ENCODE measurements at places on chromosomes 4 and X. TPM values are rescaled to one million over a fixed set of nuclear protein-coding genes. Genes with fewer than 3 reads are reported as not detected.

The MOSPD2 gene
- 30.2 TPM for total RNA-seq

The CSAG2 gene
- total RNA-seq, result not detected

The DGAT2L6 gene
- total RNA-seq, result not detected

The SMIM31 gene
- not detected for total RNA-seq

The MEPE gene
- total RNA-seq, result not detected

The RNF128 gene
- not detected for total RNA-seq

The CACNA1F gene
- total RNA-seq, result 0.98 TPM

DNA sequence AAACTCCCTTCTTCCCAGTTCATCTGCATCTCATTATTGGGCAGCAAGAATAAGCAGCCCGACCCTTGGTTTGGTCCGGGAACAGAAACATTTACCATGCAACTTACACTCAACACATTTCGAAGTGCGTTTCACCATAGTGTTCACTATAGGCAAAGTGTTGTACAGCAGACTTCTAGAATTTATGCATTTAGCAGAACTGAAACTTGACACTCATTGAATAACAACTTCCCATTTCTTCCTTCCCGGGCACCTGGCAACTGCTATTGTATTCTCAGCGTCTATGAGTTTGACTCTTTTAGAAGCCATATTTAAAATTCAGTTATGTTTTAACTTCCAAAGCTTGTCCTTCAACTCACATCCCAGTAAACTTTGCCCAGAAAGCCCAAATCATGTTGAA is 840.6 kb downstream of the NLGN4X start:
- no peaks in the 10 kb centered on the region for H3K4me1 ChIP-seq
- no peaks in the 10 kb centered on the region for H3K36me3 ChIP-seq
- no peak overlapping the region for H3K27ac ChIP-seq
- no peak for DNase-seq

DNA sequence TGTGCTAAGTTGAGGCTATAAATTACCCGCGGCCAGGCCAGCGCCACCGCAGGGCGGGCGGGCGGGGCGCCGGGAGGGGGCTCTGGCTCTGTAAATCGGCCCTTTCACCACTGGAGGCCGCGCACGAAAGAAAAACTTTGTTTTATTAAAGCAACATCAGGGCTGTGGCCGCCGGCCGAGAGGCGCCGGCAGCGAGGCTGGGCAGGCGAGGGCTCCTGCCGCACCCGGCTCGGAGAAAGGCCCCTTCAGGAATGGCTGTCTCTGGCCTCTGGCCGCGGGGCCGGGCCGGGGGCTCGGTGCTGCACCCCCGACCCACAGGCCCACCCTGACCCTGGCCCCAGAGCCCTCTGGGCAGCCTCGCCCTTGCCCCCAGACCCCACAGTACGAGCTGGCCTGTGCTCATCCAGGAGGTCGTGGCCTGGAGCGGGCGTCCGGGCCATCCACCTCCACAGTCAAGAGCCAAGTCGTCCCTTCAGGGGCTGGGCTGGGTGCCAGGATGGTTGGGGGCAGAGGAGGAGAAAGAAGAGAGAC is 29.5 kb upstream of the FGFR3 start:
- H3K27ac ChIP-seq, result no peak overlapping the region
- DNase-seq, result peak; percentile 31
- no peak overlapping the region for H3K4me3 ChIP-seq
- H3K36me3 ChIP-seq, result no peaks in the 10 kb centered on the region
- peaks cover 15% of the 10 kb centered on the region for H3K4me1 ChIP-seq

GRCh38 chrX:112341598-112341997 is 259.0 kb upstream of the TRPC5 start:
- no peaks in the 10 kb centered on the region for H3K4me1 ChIP-seq
- H3K4me3 ChIP-seq, result no peak overlapping the region

GRCh38 chrX:9466736-9467135 is 1.9 kb downstream of the TBL1X start:
- DNase-seq, result no peak
- H3K27me3 ChIP-seq, result no peaks in the 10 kb centered on the region
- H3K4me3 ChIP-seq, result peak overlapping the region; percentile 65
- peak overlapping the region; percentile 95 for H3K27ac ChIP-seq
- no peaks in the 10 kb centered on the region for H3K36me3 ChIP-seq

DNA sequence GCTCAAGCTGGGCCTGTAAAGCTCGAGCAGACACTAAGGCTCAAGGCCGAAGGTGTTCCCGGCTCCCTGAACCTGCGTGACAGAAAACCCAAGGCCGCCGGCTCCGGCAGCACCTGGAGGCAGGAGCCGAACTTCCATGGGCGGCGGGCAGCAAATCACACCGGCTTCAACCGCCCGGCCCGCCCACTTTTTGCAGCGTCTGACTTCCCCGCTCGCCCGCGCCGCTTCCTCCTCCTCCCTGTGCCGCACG is 940 bp upstream of the NSD2 start:
- peak; percentile 77 for DNase-seq
- no peaks in the 10 kb centered on the region for H3K4me1 ChIP-seq
- H3K36me3 ChIP-seq, result no peaks in the 10 kb centered on the region
- H3K4me3 ChIP-seq, result peak overlapping the region; percentile 45

DNA sequence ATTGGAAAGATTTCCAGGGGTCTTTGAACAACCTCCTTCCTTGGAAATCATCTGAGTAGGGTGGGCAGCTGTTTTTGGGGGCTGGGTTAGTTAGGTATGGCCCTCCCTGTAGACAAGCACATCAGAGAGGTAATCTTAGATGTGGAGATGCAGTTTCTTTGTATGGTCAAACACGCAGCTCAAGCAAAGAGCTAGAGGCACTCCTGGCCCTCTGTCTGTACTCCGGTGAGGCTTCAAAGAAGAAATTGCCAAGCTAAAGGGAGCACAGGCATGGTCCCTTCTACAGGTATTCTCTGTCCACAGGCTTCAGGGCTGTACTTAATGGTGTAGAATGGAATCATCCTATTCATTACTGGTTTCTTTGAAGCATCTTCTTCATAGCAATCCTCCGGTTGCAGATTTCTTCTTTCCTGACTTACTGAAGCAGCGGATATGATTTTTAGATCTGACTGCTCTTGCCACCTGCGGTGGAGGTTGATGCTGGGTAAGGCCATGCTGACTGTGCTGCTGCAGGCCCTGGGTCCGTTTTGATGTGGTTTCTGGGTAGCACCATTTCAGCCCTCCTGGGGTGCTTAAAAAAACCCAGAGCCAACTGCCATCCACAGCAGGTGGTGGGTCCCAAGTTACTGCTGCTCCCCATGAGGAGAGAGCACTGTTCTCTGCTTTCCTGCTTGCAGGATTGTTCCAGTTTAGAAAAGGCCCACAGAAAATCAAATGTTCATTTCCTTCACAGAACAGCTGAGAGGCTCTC is 318.9 kb upstream of the GATB start:
- H3K4me3 ChIP-seq, result no peak overlapping the region
- no peak overlapping the region for H3K27ac ChIP-seq
- no peaks in the 10 kb centered on the region for H3K36me3 ChIP-seq
- H3K27me3 ChIP-seq, result no peaks in the 10 kb centered on the region
- no peak for DNase-seq

DNA sequence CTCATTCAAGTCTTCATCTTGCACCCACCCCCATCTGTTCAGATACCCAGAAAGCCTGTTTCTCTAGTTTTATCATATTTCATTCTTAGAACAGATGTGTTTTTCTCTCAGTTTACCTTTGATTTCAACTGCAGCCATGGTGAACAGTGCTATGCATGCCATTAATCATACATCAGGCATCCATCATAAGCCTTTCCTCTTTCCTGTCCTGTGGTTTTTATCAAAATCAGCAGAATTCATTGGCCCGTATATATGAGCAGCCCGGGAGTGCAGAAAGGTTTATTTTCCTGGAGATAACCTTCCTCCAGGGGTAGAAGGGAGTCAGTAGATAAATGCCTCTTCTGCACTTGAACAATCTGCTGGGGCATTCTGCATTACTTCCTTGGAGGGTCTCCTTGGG is 65.7 kb downstream of the IL21 start:
- H3K4me1 ChIP-seq, result no peaks in the 10 kb centered on the region
- H3K4me3 ChIP-seq, result no peak overlapping the region
- no peak for DNase-seq

GRCh38 chr4:57078685-57079521 is 31.3 kb downstream of the IGFBP7 start:
- H3K36me3 ChIP-seq, result no peaks in the 10 kb centered on the region
- H3K4me1 ChIP-seq, result peaks cover 12% of the 10 kb centered on the region
- DNase-seq, result no peak
- H3K27ac ChIP-seq, result peak overlapping the region; percentile 79
- H3K4me3 ChIP-seq, result no peak overlapping the region
- H3K27me3 ChIP-seq, result no peaks in the 10 kb centered on the region

DNA sequence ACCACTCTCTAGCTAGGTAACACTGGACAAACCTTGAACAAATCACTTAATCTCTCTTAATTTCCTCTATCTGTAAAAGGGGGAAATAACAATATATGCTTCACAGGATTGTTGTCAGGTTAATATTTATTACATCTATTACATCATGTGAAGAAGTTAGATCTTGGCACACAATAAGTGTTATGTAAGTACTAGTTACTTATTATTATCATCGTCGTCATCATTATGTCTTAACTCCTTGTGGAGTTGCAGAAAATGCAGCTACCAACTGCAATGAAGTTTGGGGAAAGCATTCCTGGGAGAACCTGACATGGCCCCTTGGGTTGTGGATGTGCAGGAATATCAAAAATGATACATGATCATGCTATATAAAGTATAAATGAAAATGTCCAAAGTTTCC is 4.8 kb upstream of the JCHAIN start:
- DNase-seq, result no peak
- H3K27me3 ChIP-seq, result no peaks in the 10 kb centered on the region
- H3K4me3 ChIP-seq, result no peak overlapping the region
- no peak overlapping the region for H3K27ac ChIP-seq

DNA sequence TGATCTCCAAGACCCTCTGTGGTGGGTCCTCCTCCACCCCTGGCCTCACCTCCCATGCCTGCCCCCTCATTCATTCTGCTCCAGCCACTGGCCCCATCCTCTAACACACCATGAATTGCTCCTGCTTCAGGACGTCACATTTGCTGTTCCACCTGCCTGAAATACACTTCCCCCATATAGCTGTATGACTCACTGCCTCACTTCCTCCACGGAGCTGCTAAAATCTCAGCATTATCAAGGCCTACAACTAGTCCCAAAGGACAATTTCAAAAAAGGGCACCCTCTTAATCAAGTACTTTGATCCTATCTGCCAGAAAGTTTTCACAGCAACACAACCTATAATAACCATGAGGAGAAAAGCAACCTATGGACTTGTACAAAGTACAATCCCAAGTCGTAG is 43.6 kb upstream of the PHOX2B start:
- H3K27ac ChIP-seq, result no peak overlapping the region
- H3K36me3 ChIP-seq, result no peaks in the 10 kb centered on the region
- no peaks in the 10 kb centered on the region for H3K27me3 ChIP-seq

GRCh38 chr4:36224972-36225903 is 19.1 kb downstream of the ARAP2 start:
- no peaks in the 10 kb centered on the region for H3K4me1 ChIP-seq
- no peaks in the 10 kb centered on the region for H3K36me3 ChIP-seq
- DNase-seq, result no peak
- H3K4me3 ChIP-seq, result no peak overlapping the region
- H3K27me3 ChIP-seq, result no peaks in the 10 kb centered on the region

DNA sequence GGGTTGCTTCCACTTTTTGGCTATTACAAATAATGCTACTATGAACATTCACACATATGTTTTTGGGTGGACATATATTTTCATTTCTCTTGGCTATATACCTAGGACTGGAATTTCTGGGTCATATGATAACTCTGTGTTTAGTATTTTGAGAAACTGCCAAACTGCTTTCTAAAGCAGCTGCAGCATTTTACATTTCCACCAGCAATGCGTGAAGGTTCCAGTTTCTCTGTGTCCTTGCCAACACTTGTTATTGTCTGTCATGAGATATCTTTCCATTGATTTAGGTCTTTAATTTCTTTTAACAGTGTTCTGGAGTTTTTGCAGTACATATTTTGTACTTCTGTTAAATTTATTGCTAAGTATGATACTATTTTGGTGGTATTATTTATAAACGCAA is 48.3 kb downstream of the CLCN5 start:
- no peaks in the 10 kb centered on the region for H3K36me3 ChIP-seq
- H3K4me3 ChIP-seq, result no peak overlapping the region
- DNase-seq, result no peak
- no peaks in the 10 kb centered on the region for H3K27me3 ChIP-seq

DNA sequence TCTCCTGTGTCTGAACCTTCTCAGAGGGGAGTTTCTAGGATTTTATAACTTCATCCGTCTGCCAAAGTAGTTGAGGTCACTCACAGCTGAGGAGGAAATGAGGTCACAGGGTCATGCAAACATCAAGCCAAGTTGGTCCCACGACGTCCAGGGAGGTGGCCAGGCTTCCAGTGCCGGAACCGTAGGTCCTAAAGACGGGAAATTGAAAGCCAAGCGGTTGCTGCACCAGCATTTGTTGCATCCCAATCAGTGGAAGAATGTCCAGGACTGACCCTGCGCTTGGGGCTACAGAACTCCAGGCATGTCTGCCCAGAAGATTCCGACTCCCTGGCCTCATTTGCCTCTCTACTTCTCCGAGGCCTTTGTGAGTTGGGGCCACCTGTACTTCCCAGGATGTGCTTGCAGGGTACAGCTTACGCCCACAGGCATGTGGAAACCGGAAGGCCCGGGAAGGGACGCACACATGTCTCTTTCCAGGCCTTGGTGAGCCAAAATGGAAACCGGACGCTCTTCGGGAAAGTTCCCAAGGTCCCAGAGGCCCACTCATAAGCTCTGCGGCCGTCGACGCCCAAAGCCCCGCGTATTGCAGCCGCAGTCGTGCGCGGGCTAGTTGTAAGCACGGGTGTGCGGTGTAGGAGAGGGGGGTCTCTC is 9.3 kb downstream of the PRDM8 start:
- DNase-seq, result peak; percentile 48
- no peaks in the 10 kb centered on the region for H3K27me3 ChIP-seq
- H3K4me1 ChIP-seq, result no peaks in the 10 kb centered on the region
- H3K36me3 ChIP-seq, result no peaks in the 10 kb centered on the region

DNA sequence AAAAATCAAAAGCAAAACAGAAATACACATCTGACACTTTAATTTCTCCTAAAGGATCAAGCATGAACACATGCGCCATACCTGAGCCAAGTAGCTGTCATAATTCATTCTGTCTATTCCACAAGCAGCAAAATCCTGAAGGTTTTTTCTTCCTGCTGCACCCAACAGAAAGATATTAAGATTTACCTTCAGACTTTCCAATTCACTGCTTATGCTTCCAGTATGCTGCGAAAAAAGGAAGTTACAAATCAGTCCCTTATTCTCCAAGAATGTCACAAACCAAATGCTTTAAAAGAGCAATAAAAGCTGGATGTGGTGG is 29.2 kb upstream of the FGFBP2 start:
- DNase-seq, result no peak
- H3K4me3 ChIP-seq, result no peak overlapping the region
- H3K4me1 ChIP-seq, result no peaks in the 10 kb centered on the region
- H3K27ac ChIP-seq, result no peak overlapping the region
- H3K27me3 ChIP-seq, result no peaks in the 10 kb centered on the region
- no peaks in the 10 kb centered on the region for H3K36me3 ChIP-seq

GRCh38 chr4:131974730-131975129 is 1174.4 kb upstream of the PCDH10 start:
- no peaks in the 10 kb centered on the region for H3K27me3 ChIP-seq
- no peak overlapping the region for H3K27ac ChIP-seq
- no peaks in the 10 kb centered on the region for H3K4me1 ChIP-seq
- no peak overlapping the region for H3K4me3 ChIP-seq
- H3K36me3 ChIP-seq, result no peaks in the 10 kb centered on the region
